CMK (cell line): ENCODE measurements at places on chromosomes 7 and 10.
A peak's percentile ranks its signal among the peaks of the same experiment; 100 is the strongest.

GRCh38 chr10:22174442-22174841, 43.4 kb downstream of the EBLN1 start:
- no peak for DNase-seq

DNA sequence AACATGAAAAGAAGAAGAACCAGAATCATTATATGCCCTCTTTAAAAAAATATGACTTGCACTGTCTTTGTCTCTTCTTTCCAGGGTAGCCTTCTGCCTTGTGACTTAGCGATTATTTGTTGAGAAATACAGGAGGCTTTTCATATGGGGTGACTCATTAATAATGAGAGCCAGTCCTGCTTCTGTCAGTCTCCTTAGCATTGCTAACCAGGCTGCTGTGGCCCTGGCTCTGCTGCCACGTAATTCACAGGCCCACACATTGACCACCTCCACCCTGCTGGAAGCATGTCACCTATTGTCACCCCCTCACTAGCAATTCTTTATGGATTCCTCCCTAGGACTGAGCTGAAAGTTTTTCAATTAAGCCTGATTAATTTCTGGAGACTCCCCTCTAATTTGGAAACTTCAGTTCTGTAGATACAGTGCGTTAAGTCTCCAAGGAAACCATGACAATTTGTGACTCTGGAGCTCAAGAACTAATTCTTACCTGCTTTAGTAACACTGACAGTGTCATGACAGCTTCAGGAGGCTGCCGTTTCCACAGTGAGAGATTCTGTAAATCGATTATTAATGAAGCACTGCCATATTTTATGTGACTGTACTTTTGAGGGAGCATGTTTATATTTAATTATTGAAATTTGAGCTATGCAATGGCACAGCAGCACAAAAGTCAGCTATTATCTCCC, 267.9 kb upstream of the SP8 start:
- no peak for DNase-seq

- DNase-seq, result no peak
These were observed 66.7 kb downstream of the PDGFA start for GRCh38 chr7:452791-453455.

DNA sequence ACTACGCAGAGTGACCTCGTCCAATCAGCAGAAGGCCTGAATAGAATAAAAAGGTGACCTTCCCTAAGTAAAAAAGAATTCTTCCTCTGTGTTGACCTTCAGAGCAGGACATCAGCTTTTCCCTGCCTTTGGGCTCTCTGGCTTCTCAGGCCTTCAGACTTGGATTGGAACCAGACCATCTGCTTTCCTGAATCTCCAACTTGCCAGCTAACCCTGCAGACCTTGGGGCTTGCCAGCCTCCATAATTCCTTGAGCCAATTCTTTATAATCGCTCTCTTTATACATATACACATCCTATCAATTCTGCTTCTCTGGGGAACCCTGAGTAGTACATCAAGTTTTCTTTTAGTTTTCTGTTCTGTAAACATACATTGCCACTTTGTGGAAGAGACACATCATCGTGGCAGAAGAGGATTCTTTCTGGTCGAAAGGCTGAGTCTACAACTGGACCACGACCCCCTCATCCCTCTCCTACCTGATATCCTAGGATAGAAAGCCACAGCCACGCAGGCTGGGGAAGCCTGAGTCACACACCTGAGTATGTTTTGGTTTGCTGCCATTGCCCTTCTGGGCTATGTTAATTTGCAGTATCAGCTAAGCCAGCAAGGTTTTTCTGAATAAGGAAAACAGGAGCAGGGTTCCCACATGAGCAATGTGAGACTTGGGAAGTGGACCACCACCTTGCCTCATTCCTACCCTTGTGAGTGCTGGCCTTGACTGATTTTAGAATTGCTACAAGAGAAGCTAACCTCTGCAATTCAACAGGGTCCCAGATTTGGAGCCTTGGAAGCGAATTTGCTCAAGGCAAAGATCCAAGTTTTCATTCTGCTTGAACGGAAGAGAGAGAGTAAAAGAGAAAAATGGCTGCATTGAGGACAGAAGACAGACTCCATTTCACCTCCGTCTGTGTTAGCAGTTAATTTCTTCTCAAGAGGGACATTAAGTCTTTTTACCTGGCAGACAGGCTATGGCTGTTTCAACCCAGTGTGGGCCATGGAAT, 445.2 kb upstream of the FZD8 start:
- DNase-seq, result no peak

DNA sequence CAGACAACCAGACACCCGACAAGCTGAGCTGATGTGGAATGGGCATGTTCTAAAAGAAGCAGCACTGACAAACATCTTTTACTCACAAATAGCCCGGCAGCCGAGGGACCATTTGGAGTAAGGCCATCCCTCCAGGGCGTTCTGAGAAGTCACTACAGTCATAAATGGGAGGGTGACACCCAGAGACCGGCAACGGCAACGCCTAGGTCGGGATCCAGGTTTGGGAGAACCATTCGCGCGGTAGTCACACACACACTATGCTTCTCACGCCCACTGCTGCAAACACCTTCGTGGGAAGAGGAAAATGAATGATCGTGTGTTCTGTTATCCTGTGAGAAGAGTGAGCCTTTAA, 9.8 kb downstream of the TNS3 start:
- DNase-seq, result no peak

- DNase-seq, result no peak
These were observed 37.2 kb downstream of the KAT6B start for GRCh38 chr10:74863551-74863950.

- DNase-seq, result no peak
These were observed 16.5 kb upstream of the CREB5 start for GRCh38 chr7:28395831-28396230.

DNA sequence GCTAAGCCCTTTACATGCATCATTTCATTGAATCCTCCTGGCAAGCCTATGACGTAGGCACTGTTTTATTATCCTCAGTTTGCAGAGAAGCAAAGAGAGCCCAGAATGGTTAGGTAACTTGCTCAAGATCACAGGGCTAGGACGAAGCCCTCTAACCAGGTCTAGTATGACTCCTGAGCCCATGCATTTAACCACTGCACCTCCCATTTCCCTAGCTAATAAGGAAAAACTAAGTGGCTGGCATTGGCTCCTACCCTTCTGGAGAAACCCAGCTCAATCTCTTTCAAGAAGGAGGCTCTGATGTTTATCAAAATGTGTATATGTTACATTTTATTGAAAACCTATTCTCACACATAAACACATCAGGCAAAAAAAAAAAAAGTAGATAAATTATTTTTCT, 19.8 kb downstream of the MYOF start:
- DNase-seq, result no peak

DNA sequence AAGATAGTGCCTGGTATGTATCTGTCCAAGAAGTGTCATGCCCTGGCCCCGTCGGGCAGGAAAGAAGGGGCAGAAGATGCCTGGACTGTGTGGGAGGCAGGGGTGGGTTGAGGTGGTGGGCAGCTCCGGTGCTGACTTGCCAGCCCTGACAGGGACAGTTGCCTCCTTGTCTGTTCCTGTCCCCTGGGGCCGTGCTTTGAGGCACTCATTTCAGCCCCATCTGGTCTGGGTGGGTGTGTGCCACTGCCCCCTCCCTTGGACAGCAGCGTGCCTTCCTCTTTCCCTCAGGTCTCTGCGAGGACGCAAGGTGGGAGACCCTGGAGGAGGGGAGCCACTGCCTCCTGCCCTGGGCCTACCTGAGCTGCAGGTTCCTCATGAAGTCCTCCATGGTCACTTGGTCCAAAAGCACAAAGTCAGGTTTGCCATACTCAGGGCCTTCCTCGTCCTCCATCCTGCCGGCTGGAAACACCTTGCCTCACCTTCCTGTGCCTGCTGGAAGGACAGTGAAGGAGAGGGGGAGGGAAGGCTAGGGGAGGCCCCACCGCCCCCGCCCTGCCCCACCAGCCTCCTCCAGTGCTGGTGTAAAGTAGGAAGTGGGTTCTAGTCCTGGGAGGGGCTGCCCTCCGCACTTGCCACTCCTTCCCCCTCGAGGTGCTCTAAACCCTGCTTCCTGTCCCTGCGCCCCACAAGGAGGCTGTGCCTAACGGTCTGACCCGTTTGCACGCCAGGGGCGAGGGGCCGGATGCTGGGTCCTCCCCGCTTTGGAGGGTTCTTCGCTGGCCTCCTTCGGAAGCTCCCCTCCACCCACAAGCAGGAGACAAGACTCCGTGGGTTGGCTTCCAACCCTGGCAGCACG, at the start of gene MYO1G:
MYO1G (minus strand) TSS at position 505 of the 856 bp plus-strand sequence; CDS start at position 451, 54 bp downstream.
- DNase-seq, result peak; percentile 86

GRCh38 chr7:110564246-110564645, 526.7 kb upstream of the LRRN3 start:
- DNase-seq, result no peak

- DNase-seq, result no peak
These were observed 304.7 kb downstream of the WDR11 start for GRCh38 chr10:121155742-121156474.

- no peak for DNase-seq
These were observed 7.0 kb downstream of the DNTT start for GRCh38 chr10:96311180-96311715.
